Activated gamma-delta T cell treated with anti-CD3 and anti-CD28 coated beads, Interleukin-2, amount 50 U/mL, for 16 hours (primary cell): ENCODE measurements at places on chromosomes 1 and 21.

- DNase-seq = no peak
Measured at GRCh38 chr1:234940841-234941240, 187.8 kb downstream of the TOMM20 start.

- DNase-seq = no peak
Measured at GRCh38 chr1:208213786-208214185, 30.4 kb downstream of the PLXNA2 start.

DNA sequence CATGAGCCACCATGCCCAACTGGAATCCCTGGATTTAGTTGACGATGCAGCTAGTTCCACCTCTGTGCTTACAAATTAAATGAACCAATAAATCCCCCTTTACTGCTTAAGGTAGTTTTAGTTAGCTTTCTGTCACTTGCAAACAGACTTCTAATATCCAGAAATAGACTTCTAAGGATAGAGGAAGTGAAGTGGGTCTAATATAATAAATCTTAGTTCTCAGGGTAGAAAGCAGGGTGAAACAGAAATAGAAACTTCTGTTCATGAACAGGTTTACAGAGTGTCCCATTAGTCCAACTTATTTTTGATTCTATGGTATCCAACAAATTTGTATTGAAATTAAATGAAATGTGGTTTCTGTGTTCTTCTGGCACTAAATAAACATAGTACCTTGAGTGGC lies 20.1 kb downstream of the BCAS2 start:
- DNase-seq = no peak

- DNase-seq = no peak
Measured at GRCh38 chr1:109225711-109226445, 12.2 kb downstream of the SARS1 start.

- DNase-seq = no peak
Measured at GRCh38 chr1:53319296-53320101, 8.4 kb downstream of the LRP8 start.

DNA sequence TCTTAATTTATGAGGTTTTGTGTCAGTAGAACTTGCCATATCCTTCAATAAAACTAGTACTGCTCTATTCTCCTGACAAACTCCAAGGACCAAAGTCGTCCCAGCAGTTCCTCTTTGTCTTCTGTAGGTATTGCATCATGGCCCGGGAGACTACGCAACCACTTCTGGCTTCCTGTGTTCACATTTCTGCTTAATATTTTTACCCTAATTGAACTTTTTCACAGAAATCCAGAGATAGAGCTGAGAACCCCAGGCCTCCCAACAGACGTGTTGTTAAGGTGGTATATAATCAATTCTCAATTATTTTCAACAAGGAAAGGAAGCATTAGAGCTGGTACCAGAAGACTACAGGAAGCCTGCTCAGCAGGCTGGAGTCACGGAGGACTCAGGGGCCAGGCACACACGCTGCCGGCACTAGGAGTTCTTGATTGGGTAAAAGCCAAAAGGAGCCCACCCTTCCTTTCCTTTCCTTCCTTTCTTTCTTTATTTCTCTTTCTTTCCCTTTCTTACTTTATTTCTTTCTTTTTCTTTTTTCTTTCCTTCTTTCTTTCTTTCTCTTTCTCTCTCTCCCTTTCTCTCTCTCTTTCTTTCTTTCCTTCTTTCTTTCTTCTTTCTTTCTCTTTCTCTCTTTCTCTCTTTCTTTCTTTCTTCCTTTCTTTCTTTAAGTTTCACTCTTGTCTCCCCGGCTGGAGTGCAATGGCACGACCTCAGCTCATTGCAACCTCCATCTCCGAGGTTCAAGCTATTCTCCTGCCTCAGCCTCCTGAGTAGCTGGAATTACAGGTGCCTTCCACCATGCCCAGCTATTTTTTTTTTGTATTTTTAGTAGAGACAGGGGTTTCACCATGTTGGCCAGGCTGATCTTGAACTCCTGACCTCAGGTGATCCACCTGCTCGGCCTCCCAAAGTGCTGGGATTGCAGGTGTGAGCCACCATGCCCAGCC lies 173.7 kb downstream of the ZBTB18 start:
- DNase-seq = no peak

DNA sequence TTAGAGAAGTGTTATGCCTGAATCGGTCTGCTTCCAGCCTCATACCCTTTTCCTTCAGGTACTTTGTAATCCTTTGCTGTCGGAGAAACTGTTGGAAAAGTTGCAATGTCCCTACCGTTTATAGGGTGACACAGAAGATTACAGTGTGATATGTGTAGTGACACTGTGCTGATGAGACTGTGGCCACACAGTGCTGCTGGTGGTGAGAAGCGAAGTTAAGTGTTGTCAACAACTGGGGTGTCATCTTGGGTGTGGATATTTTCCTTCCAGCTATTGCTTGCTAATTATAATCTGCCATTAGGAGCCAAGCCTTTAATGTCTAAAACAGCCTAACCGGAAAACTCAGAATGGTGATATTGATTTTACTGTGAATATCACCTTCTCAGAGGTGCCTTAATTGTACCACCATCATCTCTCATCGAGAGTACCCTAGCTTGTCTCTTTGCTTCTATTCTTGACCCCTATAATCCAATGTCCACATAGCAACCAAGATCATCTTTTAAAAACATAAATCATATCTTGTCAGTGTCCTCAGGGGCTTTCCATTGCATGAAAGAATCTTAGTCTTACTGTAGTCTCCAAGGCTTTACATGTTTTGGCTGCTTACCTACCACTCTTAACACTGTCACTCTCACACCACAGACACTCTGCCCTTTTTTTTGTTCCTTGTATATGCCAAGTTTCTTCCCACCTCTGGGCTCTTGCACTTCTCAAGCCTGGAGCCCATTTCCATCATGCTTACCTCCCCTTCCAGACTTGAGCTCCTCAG lies 89.4 kb upstream of the PGD start:
- DNase-seq = no peak

DNA sequence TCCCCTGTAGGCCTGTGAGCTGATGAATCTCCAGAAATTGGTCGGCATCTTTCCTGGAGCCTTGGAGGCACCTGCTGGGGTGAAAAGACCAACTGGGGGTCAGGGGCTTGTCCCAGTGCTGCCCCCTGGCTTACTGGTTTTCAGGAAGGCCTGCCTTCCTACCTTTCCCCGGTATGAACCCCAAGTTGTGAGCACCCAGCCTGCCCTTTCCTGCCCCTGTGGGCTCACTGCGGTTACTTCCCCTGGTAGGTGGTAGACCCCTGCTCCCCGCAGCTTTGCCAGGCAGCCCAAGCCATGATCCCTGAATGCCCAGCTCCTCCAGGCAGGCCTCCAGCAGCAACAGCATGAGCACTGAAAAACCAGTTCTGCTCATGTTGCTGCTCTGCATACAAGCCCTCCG lies 10.2 kb downstream of the DMRTB1 start:
- no peak for DNase-seq

- DNase-seq = no peak
Measured at GRCh38 chr1:94299627-94300553, 62.5 kb upstream of the ARHGAP29 start.

DNA sequence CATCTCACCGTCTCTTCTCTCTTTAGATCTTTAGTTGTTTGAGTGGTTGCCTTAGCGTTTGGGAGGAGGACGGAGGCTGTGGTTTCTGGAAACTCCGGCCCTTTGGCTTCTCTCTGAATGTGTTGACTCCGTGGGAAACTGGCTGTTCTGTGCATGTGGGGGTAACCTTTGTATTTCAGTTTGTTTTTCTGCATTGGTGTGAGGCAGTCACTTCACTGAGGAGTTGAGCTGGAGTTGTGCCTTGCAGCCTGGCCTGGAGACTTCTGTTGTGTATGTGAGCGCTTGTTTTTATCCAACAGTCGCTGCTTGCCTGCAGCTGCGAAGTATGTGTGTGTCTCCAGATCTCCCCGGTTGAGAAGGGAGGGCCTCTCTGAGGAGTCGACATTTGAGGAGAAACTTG lies 33.6 kb downstream of the CLDN14 start:
- DNase-seq = no peak

DNA sequence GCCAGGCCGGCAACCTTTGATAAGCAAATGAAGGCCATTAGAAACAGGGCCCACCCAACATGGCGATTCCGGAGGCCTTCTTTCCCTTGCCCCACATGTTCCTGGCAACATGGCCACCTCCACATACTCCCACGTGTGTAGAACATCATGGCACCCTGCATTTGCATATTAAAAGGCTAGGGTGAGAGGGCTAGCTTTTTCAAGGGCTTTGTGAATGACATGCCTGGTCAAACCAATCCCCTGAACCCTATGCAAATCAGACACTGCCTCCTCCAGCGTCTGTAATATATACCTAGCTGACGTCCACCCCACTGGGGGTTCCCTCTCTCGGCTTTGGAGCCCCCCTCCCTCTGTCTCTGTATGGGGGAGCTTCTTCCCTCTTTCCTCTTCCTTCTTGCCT lies 1.6 kb downstream of the ADCY10 start:
- no peak for DNase-seq

- no peak for DNase-seq
Measured at GRCh38 chr1:36885540-36886357, 148.6 kb downstream of the GRIK3 start.

DNA sequence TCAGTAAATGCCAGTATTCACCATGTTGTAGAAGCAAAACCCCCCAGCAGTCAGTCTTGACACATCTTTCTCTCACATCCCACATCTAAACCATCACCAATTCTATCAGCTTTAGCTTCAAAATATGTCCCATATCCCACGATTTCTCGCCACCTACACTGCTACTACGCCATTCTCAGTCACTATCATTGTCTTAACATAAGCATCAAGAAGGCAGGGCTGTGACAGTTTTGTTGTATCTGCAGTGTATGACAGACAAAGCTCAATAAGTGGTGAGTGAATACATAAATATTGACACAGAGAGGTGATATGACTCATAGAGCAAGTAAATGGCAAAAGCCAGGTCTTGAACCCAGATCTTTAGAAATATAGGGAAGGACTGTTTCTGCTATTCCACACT lies 59.9 kb downstream of the JAK1 start:
- DNase-seq = peak; percentile 11

DNA sequence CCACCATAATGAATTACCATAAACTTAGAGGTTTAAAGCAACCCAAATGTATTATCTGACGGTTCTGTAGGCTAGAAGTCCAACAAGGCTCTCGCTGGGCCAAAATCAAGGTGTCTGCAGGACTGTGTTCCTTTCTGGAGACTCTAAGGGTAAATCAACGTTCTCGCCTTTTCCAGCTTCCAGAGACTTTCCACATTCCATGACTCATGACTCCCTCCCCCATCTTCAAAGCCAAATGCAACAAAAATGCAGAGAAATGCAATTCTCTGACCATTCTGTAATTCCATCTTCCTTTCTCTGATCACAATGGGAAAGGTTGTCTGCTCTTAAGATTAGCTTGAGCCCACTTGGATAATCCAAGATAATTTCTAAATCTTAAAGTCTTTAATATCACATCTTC lies 287.1 kb downstream of the LTN1 start:
- no peak for DNase-seq

DNA sequence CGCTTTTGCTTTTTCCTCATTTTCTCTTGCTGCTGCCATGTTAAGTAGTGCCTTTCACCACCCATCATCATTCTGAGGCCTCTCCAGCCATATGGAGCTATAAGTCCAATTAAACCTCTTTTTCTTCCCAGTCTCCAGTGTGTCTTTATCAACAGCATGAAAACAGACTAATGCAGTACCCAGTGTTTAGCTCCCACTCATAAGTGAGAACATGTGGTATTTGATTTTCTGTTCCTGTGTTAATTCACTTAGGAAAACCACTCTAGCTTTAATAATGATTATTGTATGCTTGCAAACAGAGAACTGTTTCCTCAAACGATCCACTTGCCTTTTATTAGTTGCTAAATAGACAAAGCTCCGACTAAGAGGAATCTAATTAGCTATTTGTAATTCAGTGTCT lies 43.3 kb downstream of the IL23R start:
- no peak for DNase-seq

DNA sequence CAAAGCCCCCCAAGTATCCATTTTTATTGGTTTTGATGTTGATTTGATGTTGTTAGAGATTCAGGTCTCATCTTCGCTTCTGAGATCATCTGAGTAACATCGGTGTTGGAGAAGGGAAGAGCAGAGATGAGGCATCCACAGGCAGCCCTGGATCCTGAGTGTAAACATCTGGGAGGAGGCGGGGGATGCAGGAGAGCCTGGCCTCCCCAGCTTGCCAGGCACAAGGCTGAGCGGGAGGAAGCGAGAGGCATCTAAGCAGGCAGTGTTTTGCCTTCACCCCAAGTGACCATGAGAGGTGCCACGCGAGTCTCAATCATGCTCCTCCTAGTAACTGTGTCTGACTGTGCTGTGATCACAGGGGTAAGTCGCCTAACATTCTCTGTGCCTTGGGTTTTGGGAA lies at the start of gene PROK1:
Gene PROK1 (plus strand): TSS at position 221 of the 400 bp plus-strand sequence. CDS start 68 bp downstream, at position 289.
- DNase-seq = no peak

GRCh38 chr1:92480200-92480812 lies 6.4 kb downstream of the GFI1 start:
- no peak for DNase-seq

GRCh38 chr1:95640746-95641145 lies 406.7 kb downstream of the RWDD3 start:
- DNase-seq = no peak

DNA sequence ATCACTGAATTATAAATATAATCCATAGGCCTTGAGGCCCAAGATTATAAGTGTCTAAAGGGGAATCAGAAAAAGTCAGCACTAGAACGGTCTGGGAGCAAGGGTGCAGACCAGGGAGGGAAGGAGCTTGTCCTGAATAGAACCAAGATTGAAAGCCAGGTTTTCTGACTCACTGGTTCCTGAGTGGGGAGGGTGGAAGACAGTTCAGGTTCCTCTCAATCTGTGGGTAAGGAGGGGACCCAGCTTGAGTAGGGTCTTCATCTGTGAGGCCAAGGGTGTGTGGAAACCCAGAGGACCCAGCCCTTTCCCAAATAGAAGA lies 842 bp downstream of the LENEP start:
- no peak for DNase-seq

GRCh38 chr1:65420590-65421350 lies at the start of the genes LEPR and LEPROT:
LEPR (plus strand) TSS chr1:65420668; CDS start chr1:65565566, 144,898 bp downstream.
LEPROT (plus strand) TSS chr1:65420668; CDS start chr1:65420725, 57 bp downstream.
- no peak for DNase-seq

DNA sequence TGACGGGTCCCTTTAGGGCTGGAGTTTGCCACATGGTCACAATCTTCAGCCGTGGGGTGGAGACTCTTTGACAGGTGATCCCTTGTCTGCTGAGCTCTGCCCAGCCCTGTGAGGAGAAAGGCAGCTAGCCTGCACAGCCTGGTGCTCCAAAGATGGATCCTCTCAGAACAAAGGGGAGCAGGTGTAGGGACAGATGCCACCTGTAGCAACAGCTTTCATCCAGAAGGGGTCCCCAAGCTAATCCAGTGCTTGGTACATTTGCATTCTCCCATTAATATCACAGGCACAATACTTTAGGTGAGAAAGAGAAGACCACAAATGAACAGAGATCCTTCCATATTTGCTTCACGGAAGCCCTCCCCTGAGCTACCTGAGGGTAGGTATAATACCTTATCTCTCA lies 93.2 kb downstream of the CCDC185 start:
- DNase-seq = no peak

GRCh38 chr1:209531549-209531948 lies 52.0 kb upstream of the CAMK1G start:
- DNase-seq = no peak

- DNase-seq = no peak
Measured at GRCh38 chr1:59705466-59706302, 109.1 kb upstream of the HOOK1 start.

- no peak for DNase-seq
Measured at GRCh38 chr21:44418876-44419230, 36.5 kb upstream of the LRRC3 start.

GRCh38 chr1:220274251-220274855 lies 2.1 kb upstream of the RAB3GAP2 start:
- no peak for DNase-seq

GRCh38 chr1:30506291-30507015 lies 216.9 kb downstream of the MATN1 start:
- DNase-seq = no peak

- DNase-seq = peak; percentile 9
Measured at GRCh38 chr1:21814241-21814918, 2.3 kb downstream of the LDLRAD2 start.
